Central memory CD4-positive, alpha-beta T cell (primary cell): ENCODE measurements at places on chromosomes 3 and 15.

- DNase-seq: no peak
Observed at GRCh38 chr15:86062646-86063243, 16.9 kb upstream of the AGBL1 start.

- DNase-seq: no peak
Observed at GRCh38 chr3:112811131-112811884, 35.4 kb downstream of the CD200R1L start.

DNA sequence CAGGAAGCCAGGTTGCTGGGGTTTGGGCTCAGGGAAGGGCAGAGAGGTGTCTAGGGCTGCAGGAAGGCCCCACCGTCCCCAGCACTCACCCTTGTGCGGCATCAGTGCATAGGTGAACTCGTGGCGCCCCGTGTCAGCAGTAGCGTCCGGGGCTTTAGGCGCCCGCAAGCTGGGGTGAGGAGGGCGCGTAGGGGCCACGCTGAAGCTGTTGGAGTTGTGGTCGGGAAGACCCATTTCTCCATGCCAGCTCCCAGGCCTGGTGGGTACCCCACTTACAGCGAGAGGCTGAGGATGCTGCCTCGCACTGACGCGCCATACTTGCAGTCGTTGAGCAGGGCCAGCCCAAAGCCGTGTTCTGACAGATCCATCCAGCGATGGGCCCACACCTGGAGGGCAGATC, 9.7 kb downstream of the NEIL1 start:
- no peak for DNase-seq

- DNase-seq: no peak
Observed at GRCh38 chr3:71304684-71305083, 278.8 kb downstream of the FOXP1 start.

GRCh38 chr3:55572816-55573215, 85.7 kb upstream of the WNT5A start:
- DNase-seq: no peak

GRCh38 chr3:58317811-58318210, 11.5 kb downstream of the HTD2 start:
- no peak for DNase-seq

DNA sequence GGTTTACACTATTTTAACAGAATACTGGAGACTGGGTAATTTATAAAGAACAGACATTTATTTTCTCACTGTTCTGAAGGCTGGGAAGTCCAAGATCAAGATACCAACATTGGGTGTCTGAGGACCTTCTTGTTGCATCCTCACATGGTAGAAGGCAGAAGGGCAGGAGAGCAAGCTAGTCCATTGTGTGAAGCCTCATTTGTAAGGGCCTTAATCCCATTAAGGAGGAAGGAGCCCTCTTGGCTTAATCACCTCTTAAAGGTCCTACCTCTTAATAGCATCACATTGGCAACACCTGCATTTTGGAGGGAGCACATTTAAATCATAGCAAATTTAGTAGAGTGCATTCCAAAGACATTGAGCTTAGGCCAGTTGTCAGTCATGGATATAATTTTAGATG, 26.2 kb downstream of the UBE2Q2 start:
- DNase-seq: no peak

- DNase-seq: no peak
Observed at GRCh38 chr3:37718632-37719031, 143.0 kb upstream of the CTDSPL start.

- DNase-seq: no peak
Observed at GRCh38 chr3:123267821-123268220, 66.1 kb downstream of the SEC22A start.

GRCh38 chr3:195571361-195571760, 12.4 kb downstream of the APOD start:
- DNase-seq: no peak

DNA sequence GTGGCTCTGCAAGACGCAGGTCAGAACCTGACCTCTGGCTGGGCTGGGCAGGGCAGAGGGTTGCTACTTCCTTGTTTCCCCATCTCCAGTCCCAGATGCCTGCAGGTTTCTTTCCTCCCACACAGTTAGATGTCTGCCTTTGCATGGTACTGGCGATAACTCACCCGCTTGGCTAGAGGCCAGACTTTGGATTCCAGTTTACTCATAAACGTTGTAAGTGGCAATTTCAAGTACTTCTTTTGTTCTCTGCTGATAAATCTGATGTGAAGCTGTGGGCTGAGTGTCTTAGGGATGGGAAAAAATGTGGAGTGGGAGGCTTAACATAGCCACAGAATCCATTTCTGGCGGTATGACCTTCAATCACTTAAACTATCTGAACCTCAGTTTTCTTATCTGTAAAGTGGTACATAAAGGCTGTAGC, 194.2 kb downstream of the EBLN2 start:
- DNase-seq: no peak

- no peak for DNase-seq
Observed at GRCh38 chr3:194757647-194758061, 72.0 kb downstream of the FAM43A start.
